Naive thymus-derived CD8-positive, alpha-beta T cell (primary cell): ENCODE measurements at places on chromosomes 12 and 14.
A peak's percentile ranks its signal among the peaks of the same experiment; 100 is the strongest.

DNA sequence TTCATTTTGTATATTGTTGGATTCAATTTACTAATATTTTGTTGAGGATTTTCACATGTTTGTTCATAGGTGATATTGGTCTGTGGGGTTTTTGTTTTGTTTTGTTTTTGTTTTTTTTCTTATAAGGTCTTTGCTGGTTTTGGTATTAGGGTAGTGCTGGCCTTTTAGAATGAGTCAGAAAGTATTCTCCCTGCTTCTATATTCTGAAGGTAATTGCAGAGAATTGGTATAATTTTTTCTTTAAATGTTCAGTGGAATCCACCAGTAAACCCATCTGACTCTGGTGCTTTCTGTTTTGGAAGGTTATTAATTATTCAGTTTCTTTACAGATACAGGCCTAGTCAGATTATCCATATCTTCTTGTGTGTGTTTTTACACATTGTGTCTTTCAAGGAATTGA is 8.9 kb downstream of the TOGARAM1 start:
- H3K4me3 ChIP-seq = peak overlapping the region; percentile 34
- peaks cover 66% of the 10 kb centered on the region for H3K4me1 ChIP-seq
- no peak overlapping the region for H3K27ac ChIP-seq
- H3K27me3 ChIP-seq = no peaks in the 10 kb centered on the region
- peaks cover 67% of the 10 kb centered on the region for H3K36me3 ChIP-seq

- DNase-seq = no peak
- H3K27me3 ChIP-seq = peaks cover 55% of the 10 kb centered on the region
- H3K27ac ChIP-seq = no peak overlapping the region
- H3K36me3 ChIP-seq = no peaks in the 10 kb centered on the region
Observed at GRCh38 chr12:80712866-80713265, 3.8 kb upstream of the MYF5 start.

DNA sequence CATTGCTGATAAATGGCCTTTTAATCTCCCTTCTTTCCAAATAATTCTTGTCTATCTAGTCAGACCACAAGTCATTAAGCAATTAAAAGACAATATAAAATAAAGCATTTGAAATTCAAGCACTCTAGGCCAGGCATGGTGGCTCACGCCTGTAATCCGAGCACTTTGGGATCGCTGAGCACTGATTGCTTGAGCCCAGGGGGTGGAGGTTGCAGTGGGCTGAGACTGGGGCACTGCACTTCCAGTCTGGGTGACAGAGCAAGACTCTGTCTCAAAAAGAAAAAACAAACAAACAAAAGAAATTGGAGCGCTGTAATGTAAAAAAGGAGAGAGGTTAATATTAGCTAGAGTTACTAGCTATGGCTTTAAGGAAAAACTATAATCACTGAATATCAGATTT is 30.5 kb upstream of the CSRP2 start:
- H3K36me3 ChIP-seq = no peaks in the 10 kb centered on the region
- H3K4me1 ChIP-seq = no peaks in the 10 kb centered on the region
- H3K4me3 ChIP-seq = no peak overlapping the region
- DNase-seq = no peak
- peaks cover 9% of the 10 kb centered on the region for H3K27me3 ChIP-seq
- H3K27ac ChIP-seq = no peak overlapping the region

GRCh38 chr12:28027328-28027727 is 54.8 kb upstream of the PTHLH start:
- H3K4me3 ChIP-seq = no peak overlapping the region
- no peaks in the 10 kb centered on the region for H3K36me3 ChIP-seq
- H3K27me3 ChIP-seq = peaks cover 31% of the 10 kb centered on the region
- DNase-seq = no peak
- H3K4me1 ChIP-seq = no peaks in the 10 kb centered on the region

GRCh38 chr12:3835914-3836313 is 37.3 kb downstream of the PARP11 start:
- peaks cover 34% of the 10 kb centered on the region for H3K36me3 ChIP-seq
- H3K27me3 ChIP-seq = no peaks in the 10 kb centered on the region
- DNase-seq = no peak
- H3K27ac ChIP-seq = no peak overlapping the region
- H3K4me1 ChIP-seq = peaks cover 65% of the 10 kb centered on the region
- H3K4me3 ChIP-seq = peak overlapping the region; percentile 10
